NCI-H1105 (cell line): ENCODE measurements at places on chromosomes 11 and 22.

DNA sequence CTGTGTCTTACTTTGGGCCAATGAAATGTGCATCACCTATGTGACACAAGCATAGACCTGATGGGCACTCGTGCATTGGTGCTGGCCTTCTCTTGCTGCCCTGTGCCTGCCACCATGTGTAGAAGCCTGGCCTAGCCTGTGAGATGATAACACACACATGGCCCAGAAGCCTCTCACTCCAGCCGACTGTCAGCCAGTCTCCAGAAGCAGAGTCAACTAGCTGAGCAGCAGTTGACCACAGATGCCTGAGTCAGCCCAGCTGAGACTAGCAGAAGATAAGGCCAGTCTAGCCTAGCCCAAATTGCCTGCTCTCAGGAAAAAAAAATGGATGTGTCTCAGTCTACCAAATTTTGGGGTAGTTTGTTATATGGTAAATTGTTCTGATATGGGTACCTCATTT lies 46.2 kb downstream of the CSNK2A3 start:
- no peak for DNase-seq

- DNase-seq = no peak
Measured at GRCh38 chr11:110253525-110253924, 42.9 kb downstream of the RDX start.

- DNase-seq = no peak
Measured at GRCh38 chr11:12444601-12445000, 67.2 kb downstream of the PARVA start.

GRCh38 chr11:66014804-66015453 lies 3.1 kb downstream of the CST6 start:
- DNase-seq = no peak

- DNase-seq = no peak
Measured at GRCh38 chr22:27064386-27064785, 407.0 kb downstream of the MIAT start.

- DNase-seq = no peak
Measured at GRCh38 chr22:39363751-39364515, 14.1 kb downstream of the SYNGR1 start.

GRCh38 chr11:84289381-84289906 lies 1003.3 kb upstream of the CCDC90B start:
- DNase-seq = no peak

DNA sequence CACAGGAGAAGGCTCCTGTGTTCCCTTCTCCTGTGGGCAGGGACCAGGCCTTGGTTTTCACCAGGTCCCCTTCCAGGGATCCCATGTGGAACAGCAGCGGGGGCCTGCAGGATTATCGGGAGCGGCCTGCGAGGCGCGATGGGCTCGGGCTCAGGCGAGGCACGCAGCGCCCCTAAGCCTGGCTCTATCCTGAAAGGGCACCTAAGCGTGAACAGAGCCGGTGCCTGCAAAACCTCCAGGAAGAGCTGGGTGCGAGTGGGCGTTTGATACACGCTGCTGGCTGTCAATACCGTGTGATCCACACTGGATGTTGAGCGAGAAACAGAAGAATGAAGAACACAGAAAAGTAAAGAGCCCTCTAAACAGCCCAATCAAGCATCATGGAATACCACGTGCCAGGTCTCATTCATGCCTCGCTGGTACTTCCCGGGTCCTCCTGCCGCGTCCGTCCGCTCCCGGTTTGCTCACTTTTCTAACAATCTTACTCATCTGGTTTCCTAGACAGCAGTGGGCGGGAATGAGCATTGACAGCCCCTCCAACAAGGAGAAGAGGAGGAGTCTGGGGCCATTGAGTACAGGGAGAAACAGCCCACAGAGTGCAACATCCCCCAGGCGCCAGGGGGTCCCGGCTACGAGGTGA lies 12.5 kb downstream of the OSBPL5 start:
- DNase-seq = no peak

GRCh38 chr11:124725719-124726105 lies 14.0 kb upstream of the NRGN start:
- no peak for DNase-seq

DNA sequence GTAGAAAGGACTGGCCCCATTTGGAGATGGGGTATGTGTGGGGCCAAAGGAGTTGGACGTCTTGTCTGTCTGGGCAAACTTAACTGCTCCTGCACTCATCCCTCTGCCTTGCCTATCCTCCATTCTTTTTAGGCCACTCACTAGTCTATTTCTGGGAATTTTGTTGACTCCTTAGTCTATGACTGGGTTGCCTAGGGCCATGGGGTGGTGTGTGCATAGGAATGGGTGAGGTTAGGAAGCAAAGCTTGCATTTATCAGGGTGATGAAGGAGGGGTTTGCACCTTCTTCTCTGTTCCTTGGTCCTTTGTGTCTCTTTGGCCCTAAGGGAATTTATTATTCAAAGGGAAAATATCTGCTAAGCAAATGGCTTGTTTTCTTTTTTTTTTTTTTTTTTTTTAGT lies 80.9 kb upstream of the OR9Q1 start:
- no peak for DNase-seq
